ENCODE measurements at places on chromosomes 4 and X. TPM values are rescaled to one million over a fixed set of nuclear protein-coding genes. Genes with fewer than 3 reads are reported as not detected.

NOX1 gene
- not detected for total RNA-seq

TLR1 gene
- 3.2 TPM for total RNA-seq

MAGEA8 gene
- total RNA-seq: not detected

HTR2C gene
- not detected for total RNA-seq

PAGE4 gene
- total RNA-seq: not detected

TGIF2LX gene
- not detected for total RNA-seq

LGI2 gene
- not detected for total RNA-seq

EXOC1L gene
- not detected for total RNA-seq
